ENCODE measurements at places on chromosomes 1 and 21. TPM values are rescaled to one million over a fixed set of nuclear protein-coding genes. Genes with fewer than 3 reads are reported as not detected.

DNA sequence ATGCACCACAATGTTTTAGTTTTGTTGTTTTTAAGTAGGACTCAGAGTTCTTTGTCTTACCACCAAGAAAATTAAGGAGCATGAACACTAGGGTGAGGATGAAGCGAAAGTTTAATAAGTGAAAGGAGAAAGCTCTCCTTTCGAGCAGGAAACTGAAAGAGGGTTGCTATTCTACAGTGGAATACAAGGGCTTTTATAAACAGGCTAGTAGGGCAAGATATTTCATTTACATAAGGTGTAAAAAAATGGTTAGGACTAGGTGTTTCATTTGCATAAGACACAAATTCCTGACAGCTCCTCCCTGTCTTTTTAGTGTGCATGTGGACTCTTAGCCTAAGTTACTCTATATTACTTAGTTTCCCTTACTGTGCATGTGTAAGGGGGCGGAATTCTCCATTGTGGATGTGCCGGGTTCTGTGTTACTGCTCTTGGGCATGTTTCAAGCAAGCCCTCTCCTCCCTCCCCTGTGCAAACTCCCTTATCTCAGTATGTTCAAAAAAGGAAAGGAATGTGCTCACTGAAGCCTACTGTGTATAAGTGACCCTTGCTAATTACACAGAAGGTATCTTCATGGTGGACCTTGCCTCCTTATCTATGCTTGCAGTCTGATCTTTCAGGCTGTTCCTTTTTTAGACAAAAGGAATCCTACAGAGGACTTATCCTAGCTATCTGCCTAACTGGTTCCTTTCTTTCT lies 7.3 kb downstream of the TSHB start:
- peaks cover 22% of the 10 kb centered on the region for H3K4me1 ChIP-seq
- H3K27me3 ChIP-seq = no peaks in the 10 kb centered on the region
- peaks cover 12% of the 10 kb centered on the region for H3K36me3 ChIP-seq
- DNase-seq = no peak
- no peak overlapping the region for H3K27ac ChIP-seq

DNA sequence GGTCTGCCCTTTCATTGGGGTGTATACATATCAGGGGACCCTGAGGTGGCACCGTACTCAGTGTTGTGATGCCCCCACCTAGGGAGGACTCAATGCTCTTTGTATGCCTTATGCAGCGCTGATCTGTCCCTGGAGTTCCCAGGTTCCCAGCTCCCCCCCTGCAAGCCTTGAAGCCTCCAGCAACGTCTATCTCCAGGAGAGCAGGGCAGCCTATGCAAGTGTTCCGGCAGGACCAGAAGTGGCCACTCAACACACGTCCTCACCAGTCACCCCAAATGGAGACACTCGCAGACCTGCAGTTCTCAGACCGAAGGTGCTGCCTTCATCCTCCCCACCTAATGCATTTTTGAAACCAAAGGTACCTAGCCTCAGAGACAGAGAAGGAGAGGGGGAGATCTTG lies 25.2 kb upstream of the CNTN2 start:
- peaks cover 44% of the 10 kb centered on the region for H3K36me3 ChIP-seq
- H3K27ac ChIP-seq = no peak overlapping the region
- no peak for DNase-seq
- no peak overlapping the region for H3K4me3 ChIP-seq

GRCh38 chr1:210750468-210750867 lies 383.5 kb downstream of the KCNH1 start:
- H3K27ac ChIP-seq = no peak overlapping the region
- H3K27me3 ChIP-seq = no peaks in the 10 kb centered on the region
- H3K4me1 ChIP-seq = no peaks in the 10 kb centered on the region
- no peak for DNase-seq
- H3K4me3 ChIP-seq = no peak overlapping the region

GRCh38 chr1:111720274-111720976 lies 18.8 kb downstream of the INKA2 start:
- H3K36me3 ChIP-seq = peaks cover 14% of the 10 kb centered on the region
- H3K27me3 ChIP-seq = no peaks in the 10 kb centered on the region
- peaks cover 46% of the 10 kb centered on the region for H3K4me1 ChIP-seq
- H3K27ac ChIP-seq = peak overlapping the region; percentile 34

GRCh38 chr1:206590025-206590758 lies 22.1 kb downstream of the EIF2D start:
- no peak overlapping the region for H3K4me3 ChIP-seq
- no peaks in the 10 kb centered on the region for H3K27me3 ChIP-seq
- no peak for DNase-seq
- peak overlapping the region; percentile 5 for H3K27ac ChIP-seq
- H3K4me1 ChIP-seq = peaks cover 36% of the 10 kb centered on the region

DNA sequence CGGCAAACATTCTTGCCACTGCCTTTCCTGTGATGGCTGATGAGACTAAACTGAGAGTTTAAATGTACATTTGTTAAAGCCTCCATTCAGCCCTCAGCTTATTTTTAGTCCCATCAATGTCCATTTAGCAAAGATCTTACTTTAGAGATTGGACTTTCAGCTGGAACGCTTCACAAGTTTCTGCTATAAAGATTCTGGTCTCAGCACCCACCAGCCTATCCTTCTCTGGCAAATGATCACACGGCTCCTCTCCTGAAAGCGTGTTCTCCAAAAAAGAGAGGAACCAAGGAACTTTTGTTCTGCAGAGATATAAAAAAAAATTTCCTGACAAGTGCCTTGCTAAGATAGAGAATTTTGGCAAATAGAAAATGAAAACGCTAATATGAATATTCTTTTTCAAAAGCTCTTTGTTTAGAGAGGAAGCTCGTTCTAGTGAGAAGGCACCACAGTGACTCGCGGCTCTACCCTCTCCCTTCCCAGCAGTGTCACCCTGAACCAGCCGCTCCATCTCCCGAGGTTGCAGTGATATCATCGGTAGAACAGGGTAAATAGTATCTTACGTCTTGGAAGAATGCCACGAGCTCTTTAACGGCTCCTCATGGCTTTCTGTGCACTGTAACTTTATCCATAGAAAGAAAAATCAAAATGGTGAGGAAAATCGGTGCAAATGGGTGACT lies 200.2 kb downstream of the APP start:
- H3K27me3 ChIP-seq = no peaks in the 10 kb centered on the region
- no peak overlapping the region for H3K4me3 ChIP-seq
- DNase-seq = no peak
- H3K36me3 ChIP-seq = peaks cover 27% of the 10 kb centered on the region

DNA sequence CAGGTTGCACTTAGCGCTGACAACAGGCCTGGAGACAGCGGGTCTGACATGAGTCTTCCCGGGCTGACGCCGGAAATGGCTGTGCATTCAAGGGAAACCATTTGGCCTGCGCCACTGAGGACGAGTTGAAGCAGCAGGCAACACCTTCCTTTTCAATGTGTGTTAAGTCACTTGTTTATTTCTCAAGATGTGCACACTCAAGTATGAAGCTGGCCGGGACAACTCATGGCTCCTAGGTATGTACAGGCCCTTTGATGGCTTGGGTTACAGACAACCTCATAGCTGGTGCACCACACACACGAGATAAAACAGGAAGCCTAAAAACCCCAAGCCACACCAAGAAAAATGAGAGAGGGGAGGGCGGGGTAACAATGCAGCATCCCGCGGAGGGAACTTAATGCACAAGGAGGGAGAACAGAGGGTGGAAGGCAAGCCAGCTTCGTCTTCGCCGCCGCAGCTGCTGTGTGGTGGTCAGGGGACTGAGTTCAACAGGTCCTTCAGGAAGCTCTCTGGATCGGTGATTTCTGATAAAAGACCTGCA lies 118.0 kb upstream of the IFFO2 start:
- H3K4me3 ChIP-seq = no peak overlapping the region
- peak overlapping the region; percentile 53 for H3K27ac ChIP-seq
- peaks cover 20% of the 10 kb centered on the region for H3K4me1 ChIP-seq

DNA sequence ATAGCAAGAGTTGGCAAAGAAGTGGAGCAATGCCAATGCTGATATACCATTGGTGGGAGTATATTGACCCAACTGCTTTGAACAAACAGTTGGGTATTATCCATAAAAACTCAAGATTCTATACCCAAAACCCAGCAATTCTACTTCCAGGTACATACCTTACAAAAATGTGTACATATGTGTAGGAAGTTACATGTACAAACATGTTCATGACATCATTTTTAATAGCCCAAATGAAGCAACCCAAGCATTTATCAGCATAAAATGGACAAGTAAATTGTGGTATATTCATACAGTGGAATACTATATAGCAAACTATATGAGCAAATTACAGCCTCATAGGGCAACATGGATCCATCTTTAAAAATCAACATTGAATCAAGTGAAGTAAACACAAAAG lies 20.9 kb downstream of the RWDD3 start:
- H3K27me3 ChIP-seq = no peaks in the 10 kb centered on the region
- H3K36me3 ChIP-seq = peaks cover 19% of the 10 kb centered on the region
- no peak for DNase-seq
- H3K27ac ChIP-seq = no peak overlapping the region
- H3K4me3 ChIP-seq = no peak overlapping the region

DNA sequence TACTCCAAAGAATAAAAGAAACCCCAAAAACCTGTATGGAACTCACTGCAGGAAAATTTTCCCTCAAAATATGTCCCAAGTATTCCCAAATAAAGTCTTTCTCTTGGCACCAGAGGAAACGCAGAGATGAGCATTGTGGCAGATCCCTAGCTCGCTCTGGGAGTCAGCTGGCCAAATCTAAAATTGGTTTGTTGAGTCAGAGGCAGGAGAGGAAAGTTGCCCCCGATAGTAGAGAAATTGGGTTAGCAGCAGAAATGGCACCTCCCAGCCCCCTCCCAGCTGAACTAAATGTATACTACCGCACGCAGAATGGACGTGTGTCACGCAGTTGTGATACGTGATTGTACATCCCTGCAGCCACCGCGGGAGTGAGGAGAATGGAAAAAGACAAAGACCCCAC lies 39.9 kb upstream of the TARBP1 start:
- no peak overlapping the region for H3K4me3 ChIP-seq
- H3K27me3 ChIP-seq = no peaks in the 10 kb centered on the region
- H3K27ac ChIP-seq = peak overlapping the region; percentile 9
- no peak for DNase-seq
- H3K4me1 ChIP-seq = peaks cover 40% of the 10 kb centered on the region

DNA sequence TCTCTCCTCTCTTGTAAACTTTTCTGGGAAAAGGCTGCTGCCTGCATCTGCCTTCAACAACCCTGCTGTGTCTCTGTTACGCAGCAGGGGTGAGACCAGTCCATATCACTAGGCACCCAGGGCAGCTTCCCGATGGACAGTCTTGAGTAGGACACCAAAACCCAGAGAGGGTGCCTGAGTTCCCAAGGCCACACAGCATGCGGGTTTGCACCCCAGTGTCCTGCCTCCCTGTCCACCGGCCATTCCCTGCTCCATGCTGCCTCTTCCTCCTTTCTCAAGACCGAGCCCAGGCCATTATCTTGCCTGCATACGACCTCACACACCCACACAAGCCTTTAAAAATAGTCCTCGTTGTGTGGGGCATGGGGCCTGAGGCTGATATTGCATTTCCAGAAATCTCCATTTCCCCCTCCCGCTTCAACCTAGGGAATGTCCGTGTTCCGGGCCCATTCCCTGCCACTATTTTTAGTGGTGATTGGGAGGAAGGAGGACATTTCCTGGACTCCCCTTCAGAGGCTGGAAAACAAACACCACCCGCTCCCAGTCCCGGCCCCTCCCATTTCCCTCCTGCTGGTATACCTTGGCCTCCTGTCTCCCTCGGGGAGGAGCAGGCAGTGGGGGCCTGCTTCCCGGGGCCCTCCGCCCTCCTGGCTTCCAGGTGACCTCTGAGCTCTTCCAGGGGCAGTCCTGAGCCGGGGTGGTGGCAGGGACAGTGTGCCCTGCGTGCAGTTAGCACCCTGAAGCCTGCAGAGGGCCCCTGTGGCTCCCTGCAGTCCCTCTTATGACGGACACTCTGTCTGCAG lies 132.4 kb upstream of the TMEM51 start:
- no peak overlapping the region for H3K4me3 ChIP-seq
- H3K4me1 ChIP-seq = no peaks in the 10 kb centered on the region
- H3K27me3 ChIP-seq = no peaks in the 10 kb centered on the region
- H3K36me3 ChIP-seq = no peaks in the 10 kb centered on the region

DNA sequence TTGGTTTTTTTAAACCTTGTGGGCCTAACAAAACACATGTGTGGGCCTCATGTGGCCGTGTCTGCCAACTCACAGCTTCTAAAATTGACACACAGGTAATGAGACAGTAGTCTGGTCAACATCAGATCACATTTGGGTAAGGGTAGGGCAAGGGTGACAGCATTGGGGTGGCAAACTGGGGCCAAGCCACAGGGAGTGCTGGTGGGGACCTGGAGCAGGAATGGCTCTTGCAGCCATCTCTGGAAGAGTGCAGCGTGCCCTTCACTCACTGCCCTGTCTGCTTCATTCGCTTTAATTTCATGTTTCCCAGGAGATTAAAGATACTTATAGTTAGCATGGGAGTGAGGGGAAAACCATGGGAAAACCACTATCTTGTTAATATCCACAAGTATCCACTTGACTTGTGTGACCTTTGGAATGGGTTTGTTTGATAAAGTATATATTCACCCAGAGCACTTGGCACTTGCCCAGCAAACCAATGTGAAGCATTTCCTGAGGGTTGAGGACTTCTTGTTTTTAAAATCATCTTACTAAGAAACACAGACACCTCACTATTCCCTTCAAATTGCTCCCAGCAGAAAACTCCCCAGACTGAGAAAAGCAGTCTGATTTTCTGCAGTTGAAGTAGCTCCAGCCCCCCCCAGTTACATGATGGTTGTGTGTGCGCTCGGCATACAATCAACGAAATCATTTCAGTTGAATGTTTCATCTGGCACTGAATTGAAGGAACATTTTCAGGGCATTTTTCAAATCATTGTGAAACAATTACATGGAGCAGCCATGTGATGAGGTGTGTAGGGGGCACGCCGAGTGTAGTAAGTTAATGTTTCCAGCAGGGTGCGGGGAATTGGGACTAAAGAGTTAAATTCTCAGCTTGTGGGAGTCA lies 175.7 kb downstream of the VPS13D start:
- no peak overlapping the region for H3K4me3 ChIP-seq
- peaks cover 35% of the 10 kb centered on the region for H3K36me3 ChIP-seq
- H3K27me3 ChIP-seq = no peaks in the 10 kb centered on the region
- peaks cover 84% of the 10 kb centered on the region for H3K4me1 ChIP-seq
- DNase-seq = no peak

DNA sequence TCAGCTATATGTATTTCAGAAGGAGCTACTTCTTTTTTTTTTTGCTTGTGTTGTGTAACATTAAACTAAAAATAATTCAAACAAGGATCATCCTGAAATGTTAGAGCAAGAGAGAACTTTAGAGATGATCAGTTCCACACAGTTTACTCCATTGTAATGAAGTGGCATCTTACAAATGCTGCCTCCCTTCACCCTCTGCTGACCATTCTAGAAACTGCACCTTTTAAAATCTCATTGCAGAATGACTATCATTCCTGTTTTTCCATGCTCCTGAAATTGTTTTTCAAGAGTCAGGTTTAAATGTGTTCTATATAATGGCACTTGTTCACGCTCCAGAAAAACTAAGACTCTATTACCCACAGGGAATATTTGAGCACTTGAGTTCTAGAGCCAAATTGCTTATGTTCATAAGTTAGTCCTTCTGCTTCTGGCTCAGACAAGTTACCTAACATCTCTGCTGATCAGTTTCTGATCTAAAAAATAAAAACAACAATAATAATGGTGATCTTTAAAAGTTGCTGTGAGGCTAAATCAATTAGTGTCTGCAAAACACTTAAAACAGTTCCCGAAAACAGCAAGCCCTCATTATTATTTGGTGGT lies 21.5 kb upstream of the SLC44A5 start:
- H3K27me3 ChIP-seq = no peaks in the 10 kb centered on the region
- no peaks in the 10 kb centered on the region for H3K4me1 ChIP-seq
- H3K27ac ChIP-seq = no peak overlapping the region
- DNase-seq = no peak
- H3K4me3 ChIP-seq = no peak overlapping the region

VSIG8 gene
- total RNA-seq = not detected

FCRL4 gene
- total RNA-seq = not detected

ANGPTL3 gene
- total RNA-seq = not detected

Data from esophagus muscularis mucosa (tissue), 4 donors.